ENCODE measurements at places on chromosomes 5 and 9.

DNA sequence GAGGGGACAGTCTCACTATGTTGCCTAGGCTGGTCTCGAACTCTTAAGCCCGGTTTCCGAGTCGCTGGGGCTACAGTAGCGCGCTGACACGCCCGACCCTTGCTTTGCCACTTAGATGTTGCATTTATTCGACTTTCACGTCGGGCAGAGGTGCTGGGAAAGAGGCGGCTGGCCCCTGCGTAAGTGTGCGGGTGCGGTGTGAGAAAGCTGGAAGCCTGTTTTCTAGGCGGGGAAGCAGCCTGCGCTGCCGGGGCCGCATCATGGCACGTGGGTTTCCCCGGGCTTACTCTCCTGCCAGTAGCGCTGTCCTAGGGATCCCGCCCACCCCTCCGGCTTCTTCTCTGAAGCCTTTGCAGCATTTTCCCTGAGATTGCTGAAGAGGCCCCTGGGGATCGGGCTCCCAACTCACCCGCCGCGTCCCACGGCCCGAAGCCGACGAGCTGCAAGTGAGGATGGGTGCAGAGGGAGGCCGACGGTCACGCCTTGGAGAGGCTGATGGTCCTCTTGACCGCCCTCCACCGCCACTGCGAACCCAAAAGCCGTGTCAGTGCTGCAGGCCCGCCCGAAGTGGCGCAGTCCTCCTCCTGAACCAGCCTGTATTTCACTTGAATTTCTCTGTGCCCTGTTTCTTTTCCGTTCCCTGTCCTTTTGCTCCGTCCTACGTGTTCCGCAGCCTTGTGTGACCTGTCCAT, 5.8 kb upstream of the TRIM41 start:
- DNase-seq = no peak

GRCh38 chr5:1959725-1960581, 77.2 kb upstream of the IRX4 start:
- no peak for DNase-seq

GRCh38 chr9:133239533-133240090, 30.6 kb upstream of the OBP2B start:
- no peak for DNase-seq

DNA sequence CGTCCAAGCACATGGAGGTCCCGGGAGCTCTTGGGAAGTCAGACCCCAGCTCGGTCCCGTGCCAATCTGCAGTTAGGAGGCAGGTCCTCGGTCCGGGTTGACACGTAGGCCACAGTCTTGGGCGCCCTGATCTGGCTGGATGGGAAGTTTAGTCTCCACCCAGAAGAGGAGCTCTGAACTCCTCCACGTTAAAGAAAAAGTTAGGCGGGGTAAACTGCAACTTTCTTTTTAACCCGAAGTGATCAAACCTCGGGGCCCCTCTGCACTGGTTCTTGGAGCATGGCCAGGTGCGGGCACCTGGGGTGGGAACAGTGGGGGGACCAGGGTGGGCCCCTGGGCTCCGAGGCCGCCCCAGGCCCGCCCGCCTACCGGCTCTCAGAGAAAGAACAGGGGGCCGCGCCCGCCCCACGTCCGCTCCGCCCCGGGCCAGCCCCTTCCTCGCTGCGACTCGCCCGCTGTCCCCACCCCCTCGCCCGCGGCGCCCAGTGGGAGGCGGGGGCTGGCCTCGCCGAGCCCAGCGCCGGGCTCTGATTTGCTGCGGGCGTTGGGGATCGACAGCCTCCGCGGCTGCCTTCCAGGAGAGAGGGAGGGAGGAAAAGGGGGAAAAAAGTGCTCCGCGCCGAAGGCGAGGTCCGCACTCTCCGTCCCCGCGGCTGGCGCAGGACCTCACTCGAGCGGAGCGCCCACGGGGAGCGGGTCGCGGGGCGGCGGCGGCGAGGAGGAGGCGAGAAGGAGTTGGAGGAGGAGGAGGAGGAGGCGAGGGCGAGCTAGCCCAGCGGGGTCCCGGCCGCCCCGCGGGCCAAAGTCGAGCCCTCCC, at the start of gene COL5A1:
Gene COL5A1, plus strand, starts transcription at position 631 of the 817 bp plus-strand sequence. CDS start 385 bp downstream, outside the sequence.
- DNase-seq = no peak

DNA sequence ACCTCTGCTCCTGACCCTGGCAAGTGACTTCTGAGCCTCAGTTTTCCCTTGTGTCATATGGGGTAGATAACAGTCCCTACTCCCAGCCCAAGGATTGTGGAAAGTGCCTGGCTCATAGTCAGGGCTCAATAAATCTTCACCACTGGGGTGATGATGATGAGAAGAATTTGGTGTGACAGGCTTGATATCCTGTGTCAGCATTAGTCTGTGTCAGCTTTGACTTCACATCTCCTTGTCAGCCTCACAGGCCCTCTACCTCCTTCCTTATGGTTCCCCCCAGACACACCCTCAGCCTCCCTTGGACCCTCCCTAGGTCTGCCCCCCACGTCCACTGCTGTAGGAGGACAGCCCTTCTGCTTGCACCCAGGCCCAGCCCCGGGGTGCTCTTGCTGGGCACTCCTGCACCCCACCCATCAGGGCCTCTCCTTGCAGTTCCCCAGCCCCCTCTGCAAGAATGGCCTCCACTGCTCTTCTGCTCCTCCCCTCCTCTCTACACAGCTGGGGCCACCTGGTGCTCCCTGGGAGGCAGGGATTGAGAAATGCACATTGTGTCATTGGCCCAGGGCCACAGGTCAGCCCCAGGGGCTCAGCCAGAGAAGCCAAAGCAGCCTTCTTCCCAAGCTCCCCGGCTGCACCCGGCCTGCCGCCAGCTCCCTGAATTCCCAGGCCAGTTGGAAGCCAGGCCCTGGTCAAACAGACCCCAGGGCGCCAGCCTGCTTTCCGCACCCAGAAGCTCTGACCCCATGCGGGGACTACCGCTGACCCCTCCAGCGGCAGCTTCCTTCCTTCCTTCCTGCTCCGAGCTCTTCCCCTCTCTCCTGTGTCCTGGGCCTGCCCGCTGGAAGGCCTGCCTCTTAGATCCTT, 7.7 kb downstream of the FGFR4 start:
- DNase-seq = no peak

DNA sequence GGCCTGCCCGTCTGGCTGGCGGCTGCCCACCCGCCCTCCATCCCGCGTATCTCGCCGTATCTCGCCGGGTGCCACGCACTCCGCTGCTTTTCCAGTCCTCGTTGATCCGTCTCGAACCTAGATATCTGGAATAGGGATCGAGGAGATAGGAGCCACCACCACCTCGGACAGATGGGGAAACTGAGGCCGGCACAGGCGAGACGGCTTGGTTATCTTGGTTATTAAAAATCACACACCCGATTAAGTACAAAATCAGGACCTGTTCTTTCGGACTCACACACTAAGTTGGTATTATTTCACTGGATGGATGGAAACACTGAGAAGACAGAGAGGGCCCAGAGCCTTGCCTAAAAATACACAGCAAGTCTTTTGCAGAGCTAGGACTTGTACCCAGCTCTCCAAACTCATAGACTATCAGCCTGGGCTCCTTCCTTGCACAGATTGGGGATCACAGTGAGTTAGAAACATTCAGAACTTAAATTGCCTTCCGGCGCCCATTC, 678 bp downstream of the SLC26A2 start:
- peak; percentile 53 for DNase-seq
